ENCODE measurements at places on chromosomes 7 and 10.

DNA sequence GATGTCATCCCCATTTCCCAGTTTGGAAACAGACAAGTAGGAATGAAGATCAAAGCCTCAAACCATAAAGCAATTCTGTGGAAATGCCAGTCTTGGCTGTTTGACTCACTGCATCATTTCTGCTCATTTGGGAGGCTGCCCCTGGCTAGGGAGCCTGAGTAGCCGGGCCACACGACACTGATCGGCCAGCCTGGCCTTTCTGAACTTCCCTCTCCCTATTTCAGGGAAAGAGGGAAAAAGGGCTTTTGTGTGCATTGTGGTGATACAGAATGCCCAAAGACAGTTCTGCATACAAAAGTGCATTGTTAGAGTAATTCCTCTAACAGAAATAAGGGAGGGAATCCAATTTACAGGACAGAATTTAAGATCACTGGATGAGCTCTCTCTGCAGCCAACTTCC is 41.7 kb upstream of the OPALIN start:
- DNase-seq, result no peak

DNA sequence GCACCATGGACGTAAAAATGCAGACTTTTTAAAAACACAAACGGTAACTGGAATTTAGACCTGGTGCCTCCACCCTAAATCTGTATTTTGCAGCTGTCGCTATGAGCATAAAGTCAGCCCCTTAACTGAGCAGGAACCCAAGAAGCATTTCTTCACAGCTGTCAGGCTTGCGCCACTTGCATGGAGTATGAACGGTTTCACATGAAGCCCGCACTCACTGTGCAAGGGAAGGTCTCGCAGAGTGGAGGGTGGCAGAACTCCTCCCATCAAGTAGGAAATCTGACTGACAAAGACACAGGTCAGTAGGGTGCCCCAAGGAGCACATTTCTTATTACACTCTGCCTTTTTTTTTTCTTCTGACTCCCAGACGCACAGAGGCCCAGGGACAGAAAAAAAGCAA is 58.5 kb downstream of the ELMO1 start:
- peak; percentile 58 for DNase-seq

- no peak for DNase-seq
These were observed 158.0 kb upstream of the TCERG1L start for GRCh38 chr10:131469551-131469950.

DNA sequence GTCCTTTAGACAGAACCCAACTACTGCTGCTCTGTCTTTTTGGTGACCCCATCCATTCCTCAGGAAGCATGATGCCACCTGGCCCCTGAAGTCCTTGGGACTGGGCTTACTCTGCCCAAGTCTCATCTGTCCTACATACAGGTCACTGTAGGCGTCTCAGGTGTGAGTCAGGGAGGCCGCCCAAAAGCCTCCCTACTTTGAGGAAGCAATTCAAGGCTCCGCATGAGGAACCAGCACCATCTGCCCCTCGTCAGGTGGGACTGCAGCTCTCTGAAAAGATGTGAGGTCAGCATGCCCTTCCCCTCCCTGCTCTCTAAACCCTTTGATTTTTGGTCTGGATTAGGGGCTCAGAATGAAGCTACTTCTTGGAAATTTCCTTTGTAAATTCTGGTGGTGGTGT is 354.8 kb downstream of the CXCL12 start:
- no peak for DNase-seq

DNA sequence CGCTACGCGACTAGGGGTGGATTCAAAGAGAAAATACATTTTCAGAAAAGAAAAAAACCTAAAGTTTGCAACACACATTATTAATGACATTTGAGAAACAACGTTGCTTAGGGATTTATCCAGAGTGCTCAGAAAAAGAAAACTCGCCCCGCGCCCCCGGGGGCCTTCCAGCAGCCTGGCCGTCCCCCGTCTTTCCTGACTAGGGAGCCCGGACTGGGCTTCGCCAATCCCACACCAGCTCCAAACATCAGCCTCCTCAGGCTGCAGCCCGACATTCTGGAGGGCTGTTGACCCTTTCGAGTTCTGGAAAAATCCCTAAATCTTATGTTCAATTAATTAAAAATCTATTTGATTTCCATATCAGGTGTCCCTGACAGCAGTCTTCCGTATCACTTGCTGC is 48.6 kb downstream of the CLEC2L start:
- DNase-seq, result no peak

GRCh38 chr7:26233902-26234511 is 32.5 kb downstream of the CBX3 start:
- no peak for DNase-seq

DNA sequence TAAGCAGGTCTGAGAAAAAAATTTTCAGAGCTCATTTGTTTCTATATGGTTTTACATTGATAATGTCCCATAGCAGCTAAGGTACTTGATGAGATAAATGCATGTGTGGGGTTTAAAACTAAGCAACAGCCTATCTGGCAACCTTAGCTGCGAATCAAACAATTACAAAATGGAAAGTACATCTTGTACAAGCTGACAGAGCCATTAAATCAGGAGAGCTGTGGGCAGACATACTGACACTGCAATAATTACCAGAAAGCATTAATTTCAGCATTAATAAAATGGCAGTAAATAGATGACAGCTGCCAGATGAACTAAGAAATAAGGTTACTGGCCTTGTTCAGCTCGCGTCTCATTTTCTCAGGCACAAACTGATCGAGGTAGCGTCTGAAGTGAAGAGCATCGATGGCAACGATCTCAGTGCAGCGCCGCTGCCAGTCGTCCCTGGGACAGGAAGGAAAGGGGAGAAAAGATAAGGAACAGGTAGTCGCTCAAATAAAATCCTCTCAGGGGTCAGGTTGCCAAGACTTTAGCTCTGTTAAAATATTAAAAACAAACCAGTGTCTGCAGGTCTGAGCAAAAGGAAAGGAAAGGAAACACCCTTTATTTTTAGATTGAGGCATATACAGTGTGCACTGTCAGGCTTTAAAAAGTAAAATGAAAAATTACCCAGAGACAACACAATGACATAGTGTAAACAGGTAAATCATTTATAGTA is 79.7 kb upstream of the OGDHL start:
- DNase-seq, result no peak

DNA sequence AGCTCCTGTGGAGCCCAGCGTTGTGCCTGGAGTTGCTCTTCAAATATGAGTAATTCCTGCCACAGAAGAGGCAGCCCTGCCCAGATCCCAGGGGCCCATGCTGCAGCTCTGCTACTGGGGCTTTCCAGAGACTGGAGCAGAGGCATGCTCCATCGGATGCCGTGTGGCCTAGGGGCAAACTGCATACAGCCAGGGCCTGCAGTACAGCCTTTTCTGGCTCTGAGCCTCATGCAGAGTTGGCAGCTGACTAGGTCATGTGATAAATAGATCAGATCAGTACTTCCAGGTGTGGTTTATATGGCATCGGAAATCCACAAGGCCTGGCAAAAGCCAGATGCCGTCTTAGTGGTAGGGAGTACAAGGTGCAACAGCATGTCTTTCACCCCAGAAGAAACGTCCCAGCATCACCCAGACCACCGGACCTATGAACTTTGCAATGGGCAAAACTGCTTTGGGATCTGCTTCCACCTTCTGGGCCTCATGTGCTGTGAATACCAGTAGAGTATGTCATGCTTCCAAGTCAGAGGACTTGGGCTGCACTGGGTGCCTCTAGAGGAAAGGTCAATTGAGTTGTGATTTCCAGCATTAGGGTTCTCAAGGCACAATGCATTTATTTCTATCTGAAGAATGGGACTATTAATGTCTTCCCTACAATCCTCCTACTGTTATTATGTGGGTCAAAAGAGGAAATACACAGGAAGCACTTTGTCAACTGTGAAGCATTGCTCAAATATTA is 250.7 kb upstream of the ZNF32 start:
- no peak for DNase-seq

- no peak for DNase-seq
These were observed 64.4 kb upstream of the CARD11 start for GRCh38 chr7:3107889-3108570.

DNA sequence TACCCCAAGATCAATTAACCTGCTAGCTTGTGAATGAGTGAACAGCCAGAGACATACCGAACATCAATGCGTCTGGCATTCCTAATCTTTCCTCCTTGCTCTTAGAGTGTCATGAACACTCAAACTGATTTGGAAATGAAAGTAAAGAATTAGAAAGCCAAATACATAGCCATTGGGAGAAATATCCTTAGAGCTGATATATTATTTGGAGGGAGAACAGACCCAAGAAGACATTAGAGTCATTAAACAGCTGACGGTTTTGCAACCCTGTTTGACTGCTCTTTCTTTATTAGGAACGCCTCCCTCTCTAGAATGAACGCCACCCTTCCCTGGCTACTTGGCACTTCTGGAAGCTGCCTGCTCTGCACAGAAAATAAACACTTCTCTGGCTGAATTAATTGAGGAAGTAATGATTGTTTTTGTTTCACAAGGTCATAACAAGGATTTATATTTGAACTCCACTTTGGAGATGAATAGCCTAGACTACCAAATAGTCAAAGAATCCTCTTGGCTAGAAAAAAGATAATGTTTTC is 42.8 kb downstream of the CTTNBP2 start:
- no peak for DNase-seq

GRCh38 chr10:71627230-71627939 is 92.2 kb downstream of the C10orf105 start:
- no peak for DNase-seq

Measured in inflammatory macrophage treated with lipopolysaccharide for 1 hour (primary cell).